Uterus (tissue), 4 donors: ENCODE measurements at places on chromosomes 13 and 19. TPM values are rescaled to one million over a fixed set of nuclear protein-coding genes. Genes with fewer than 3 reads are reported as not detected.

The FFAR2 gene
- total RNA-seq: not detected

The NKPD1 gene
- total RNA-seq: 0.21 TPM

The PSG3 gene
- total RNA-seq: not detected

The ELANE gene
- not detected for total RNA-seq

The CEACAM16 gene
- total RNA-seq: not detected

The TNFSF9 gene
- total RNA-seq: not detected
